ENCODE measurements at places on chromosomes 1 and 21.

DNA sequence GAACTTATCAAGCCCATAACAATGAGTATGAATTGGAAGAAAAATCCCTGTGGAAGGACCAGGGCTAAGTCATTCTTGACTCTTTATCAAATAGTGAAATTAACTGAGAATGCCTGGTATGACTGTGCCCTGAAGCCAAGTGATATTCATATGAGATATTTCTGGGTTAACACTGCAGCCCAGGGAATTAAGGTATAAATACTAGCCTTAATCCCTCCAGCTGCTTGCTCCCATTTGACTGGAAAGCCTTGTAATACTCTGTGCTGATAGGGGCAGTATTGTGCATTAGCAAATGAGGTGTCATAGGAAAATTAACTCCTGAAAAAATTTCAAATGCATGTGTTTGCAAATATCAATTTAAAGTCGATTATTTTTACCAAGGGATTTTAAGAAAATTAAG is 568.8 kb downstream of the LMO4 start:
- DNase-seq: no peak

DNA sequence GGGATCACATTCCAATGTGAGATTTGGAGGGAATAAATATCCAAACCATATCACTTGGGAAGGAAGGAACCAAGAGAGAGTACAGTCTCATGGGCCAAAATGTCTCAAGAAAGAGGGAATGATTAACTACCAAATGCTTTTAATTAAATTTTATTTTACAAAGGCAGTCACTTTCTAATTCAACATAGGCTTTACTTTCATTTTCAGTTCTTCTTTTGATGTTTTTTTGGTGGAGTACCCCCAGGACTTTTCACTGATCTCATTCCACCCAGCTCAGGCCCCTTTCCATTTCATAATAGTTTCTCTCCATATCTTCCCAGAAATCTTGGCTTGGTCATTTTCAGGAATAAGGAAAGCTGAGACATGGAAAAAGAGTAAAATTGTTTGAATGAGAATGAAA is 5.1 kb upstream of the SLAMF7 start:
- DNase-seq: no peak

- DNase-seq: no peak
Measured at GRCh38 chr1:82920418-82921248, 1078.3 kb downstream of the TTLL7 start.

GRCh38 chr21:34986561-34987500 is 62.3 kb downstream of the RUNX1 start:
- peak; percentile 55 for DNase-seq

- no peak for DNase-seq
Measured at GRCh38 chr1:200306944-200307754, 102.7 kb downstream of the ZNF281 start.

Measured in stimulated activated CD4-positive, alpha-beta T cell treated with anti-CD3 and anti-CD28 coated beads, Interleukin-2, amount 100 ng/mL, for 48 hours (primary cell).